Activated CD4-positive, alpha-beta T cell treated with anti-CD3 and anti-CD28 coated beads, Interleukin-2, amount 10 ng/mL, durations not matched to agents 7 days and 5 days (primary cell): ENCODE measurements at places on chromosomes 11 and 22.
A peak's percentile ranks its signal among the peaks of the same experiment; 100 is the strongest.

DNA sequence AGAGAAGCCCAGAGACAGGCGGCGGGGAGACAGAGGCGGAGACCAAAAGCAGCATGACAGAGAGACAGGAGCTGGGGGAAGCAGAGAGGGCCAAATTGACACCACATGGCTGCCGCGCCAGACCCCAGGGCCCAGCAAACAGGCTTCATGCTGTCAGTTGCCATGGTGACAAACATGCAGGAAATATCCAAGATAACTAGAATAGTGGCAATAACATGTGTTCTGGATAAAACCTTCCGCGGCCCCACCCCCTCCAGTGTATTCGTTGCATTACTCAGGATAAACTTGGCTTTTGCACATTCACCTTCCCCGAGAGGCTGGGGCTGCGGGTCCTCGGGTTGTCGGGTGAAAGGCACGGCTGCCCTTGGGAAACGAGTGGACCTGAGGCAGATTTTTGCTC, 49.9 kb upstream of the CDON start:
- no peak for DNase-seq

DNA sequence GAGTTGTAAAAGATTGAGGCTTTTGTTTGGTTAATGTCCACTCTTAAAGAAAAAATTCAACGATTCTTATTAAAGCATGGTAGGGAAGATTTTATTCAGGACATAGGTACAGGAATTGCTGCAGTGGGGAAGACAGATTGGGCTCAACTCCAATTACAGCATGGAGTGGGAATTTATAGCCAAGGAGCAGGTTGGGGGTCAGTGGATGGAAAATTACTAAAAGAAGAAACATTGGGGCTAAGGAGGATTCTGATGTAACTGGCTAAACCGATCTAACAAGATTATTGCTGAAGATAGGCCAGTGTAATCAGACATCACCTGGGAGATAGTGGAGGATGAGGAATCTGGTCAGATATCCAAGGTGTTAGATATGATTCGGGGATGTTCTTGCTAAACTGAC, 97.4 kb downstream of the FAR1 start:
- DNase-seq: no peak

GRCh38 chr22:30582051-30582450, 7.6 kb upstream of the GAL3ST1 start:
- no peak for DNase-seq

DNA sequence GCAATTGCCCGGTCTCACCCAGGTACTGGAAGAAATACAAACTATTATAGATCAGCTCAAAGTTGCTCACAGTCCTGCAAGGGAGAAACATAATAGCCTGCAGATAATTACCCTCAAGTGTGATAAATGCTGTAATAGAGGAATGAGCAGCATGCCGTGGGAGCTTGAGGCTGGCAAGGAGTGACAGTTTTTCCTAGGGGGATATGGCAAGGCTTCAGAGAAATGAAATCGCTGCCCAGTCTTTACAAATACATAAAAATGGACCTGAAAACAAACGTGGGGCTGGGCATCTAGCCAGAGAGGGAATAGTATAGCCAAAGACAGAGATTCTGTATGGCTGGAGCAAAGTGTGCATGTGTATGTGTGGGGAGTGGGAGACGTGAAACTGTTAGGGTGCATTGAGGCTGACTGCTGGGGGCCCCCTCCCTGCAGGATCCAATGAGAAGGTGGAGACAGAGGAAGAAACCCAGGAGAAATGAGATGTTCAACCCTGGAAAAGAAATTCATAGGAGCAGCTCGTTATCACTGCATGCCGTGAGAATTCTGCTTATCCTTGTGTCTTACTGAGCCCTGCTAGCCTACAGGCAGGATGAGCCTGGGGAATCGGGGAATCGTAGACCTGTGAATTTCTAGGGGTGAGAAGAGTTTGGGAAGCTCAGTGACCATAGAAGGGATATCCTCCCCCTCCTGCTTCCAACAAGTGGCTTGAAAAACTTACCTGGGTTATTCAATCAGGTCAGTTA, 167.0 kb downstream of the LDLRAD3 start:
- no peak for DNase-seq

DNA sequence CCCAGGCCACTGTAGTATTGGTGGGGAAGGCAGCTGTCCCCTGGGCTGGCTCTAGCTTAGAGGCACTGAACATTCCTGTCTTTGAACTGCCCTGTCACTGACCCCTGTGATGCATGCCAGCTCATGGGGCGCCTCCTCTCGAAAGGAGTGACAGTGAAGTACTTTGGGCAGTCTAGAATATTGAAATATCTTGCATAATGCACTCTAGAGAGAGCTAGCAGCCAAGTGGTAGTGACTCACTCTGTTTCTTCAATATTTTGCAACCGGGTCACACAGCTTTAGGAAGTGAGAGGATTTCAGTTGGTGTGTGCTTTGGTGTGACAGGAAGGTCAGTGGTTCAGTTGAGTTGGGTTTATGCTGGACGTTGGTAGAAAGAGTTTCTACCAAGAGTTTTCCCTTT, 35.5 kb upstream of the ST14 start:
- no peak for DNase-seq

GRCh38 chr11:112174789-112175598, at the start of gene BCO2:
Gene BCO2 (plus strand): TSS chr11:112175512. CDS start chr11:112175602, 90 bp downstream.
- DNase-seq: peak; percentile 45

GRCh38 chr22:40628354-40629042, 8.0 kb downstream of the MRTFA start:
- DNase-seq: no peak

- no peak for DNase-seq
These were observed 170.0 kb downstream of the NCAM1 start for GRCh38 chr11:113131036-113131775.

DNA sequence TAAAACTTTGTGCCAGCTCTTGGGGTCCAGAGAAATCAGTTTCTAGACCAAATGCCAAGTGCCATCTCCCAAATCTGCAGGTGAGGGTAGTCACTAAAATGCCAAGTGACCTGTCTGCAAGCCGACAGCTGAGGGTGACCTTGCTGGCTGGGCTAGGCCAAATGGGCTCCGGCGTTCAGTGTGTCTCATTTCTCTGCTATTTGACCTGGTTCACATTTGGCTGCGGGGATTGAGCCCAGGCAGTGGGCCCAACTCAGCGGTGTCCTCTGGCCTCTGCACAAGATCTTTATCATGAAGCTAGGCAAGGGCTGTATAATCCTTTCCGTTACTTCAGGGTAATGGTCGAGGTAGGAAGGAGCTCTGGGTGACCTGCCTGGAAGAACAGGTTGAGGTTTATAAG, 87.5 kb downstream of the SNX19 start:
- DNase-seq: no peak

- DNase-seq: no peak
These were observed 10.4 kb downstream of the SEPTIN3 start for GRCh38 chr22:41979423-41980250.

GRCh38 chr11:82732734-82733443, 775 bp downstream of the FAM181B start:
- no peak for DNase-seq

- DNase-seq: no peak
These were observed 3.2 kb downstream of the CHST1 start for GRCh38 chr11:45662096-45662664.
